ENCODE measurements at places on chromosomes 7 and 10.

DNA sequence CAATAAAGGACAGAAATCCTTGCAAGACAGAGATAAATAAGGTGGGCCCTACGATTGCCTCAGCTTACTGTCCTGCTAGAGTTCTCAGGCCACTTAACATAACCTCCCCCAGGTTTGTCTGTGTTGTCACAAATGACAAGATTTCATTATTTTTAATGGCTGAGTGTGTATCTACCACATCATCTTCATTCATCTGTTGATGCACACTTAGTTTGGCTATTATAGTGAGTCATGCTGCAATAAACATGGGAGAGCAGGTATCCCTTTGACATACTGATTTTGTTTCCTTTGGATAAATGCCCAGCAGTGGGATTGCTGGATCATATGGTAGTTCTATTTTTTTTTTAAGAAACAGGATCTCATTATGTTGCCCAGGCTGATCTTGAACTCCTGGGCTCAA is 60.6 kb downstream of the PRTFDC1 start:
- DNase-seq: peak; percentile 85

- no peak for DNase-seq
These were observed 216.6 kb downstream of the ZMYND11 start for GRCh38 chr10:351770-352334.

- DNase-seq: no peak
These were observed 32.8 kb downstream of the NOD1 start for GRCh38 chr7:30445770-30446169.

DNA sequence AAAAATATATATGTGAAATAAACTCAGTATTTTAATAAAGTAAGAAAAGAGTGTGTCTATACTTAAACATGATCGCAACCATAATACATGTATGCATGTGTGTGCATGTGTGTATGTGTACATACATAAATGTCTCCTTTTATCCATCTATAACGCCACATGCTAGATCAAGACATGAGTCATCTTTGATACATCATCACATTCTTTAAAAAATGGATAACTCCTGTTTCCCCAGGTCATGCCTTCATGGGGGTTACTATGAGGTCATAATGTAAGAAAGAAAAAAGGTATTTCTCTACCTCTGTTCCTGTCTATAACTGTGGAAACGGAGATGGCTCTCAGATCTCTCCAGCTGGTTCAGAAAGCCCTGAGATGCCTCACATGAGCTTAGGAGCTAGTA is 41.2 kb downstream of the LSMEM1 start:
- DNase-seq: no peak

GRCh38 chr10:1347525-1347924 is 291.3 kb downstream of the WDR37 start:
- DNase-seq: no peak

DNA sequence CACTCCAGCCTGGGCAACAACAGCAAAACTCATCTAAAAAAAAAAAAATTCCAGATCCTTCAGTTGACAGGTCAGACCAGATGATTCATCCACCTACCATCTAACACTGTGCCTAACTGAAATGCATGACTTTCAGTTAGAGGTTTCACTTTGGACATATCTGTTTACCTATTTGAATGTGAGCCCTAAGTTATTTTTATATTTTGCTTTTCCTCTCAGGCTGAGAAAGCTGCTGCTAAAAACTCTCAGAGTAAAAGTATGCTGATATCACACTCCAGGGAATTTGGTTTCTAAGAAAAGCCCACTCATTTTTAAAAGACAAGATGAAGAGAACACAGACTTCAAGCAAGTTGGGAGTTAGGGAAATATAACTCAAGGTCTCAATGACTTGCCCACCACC is 126.0 kb downstream of the SGMS1 start:
- DNase-seq: no peak

GRCh38 chr7:139105484-139105883 is 4.0 kb downstream of the ZC3HAV1 start:
- DNase-seq: no peak

DNA sequence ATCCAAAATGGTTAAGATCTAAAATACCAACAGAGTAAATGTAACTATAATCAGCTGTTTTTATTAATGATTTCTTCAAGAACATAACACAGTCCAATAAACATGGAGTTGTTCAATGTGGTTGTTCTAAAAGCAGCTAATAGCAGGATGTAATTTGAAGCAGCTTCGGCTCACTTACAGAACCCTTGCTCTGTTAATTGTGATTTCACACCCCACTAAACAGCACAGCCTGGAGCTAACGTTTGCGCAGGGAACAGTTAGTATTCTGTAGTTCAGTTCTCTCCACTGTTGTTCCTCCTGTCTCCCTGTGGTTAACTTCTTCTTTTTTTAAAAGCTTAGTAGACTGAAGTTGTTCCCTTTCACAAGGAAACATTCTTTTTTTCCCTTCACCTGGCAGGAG is 104.0 kb downstream of the GRM3 start:
- no peak for DNase-seq

DNA sequence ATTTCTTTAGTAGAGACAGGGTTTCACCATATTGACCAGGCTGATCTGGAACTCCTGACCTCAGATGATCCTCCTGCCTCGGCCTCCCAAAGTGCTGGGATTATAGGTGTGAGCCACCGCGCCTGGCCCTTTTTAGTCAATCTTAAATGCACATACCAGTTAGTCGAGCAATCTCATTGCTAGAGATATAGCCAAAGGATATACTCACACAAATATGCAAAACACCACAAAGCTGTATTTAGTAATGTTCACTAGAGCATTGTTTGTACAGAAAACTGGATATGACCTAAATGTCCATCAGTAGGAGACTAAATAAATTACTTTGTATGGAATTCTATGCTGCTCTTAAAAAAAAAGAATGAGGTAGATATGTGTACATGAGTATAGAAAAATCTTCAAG is 24.5 kb upstream of the IL6 start:
- DNase-seq: no peak

DNA sequence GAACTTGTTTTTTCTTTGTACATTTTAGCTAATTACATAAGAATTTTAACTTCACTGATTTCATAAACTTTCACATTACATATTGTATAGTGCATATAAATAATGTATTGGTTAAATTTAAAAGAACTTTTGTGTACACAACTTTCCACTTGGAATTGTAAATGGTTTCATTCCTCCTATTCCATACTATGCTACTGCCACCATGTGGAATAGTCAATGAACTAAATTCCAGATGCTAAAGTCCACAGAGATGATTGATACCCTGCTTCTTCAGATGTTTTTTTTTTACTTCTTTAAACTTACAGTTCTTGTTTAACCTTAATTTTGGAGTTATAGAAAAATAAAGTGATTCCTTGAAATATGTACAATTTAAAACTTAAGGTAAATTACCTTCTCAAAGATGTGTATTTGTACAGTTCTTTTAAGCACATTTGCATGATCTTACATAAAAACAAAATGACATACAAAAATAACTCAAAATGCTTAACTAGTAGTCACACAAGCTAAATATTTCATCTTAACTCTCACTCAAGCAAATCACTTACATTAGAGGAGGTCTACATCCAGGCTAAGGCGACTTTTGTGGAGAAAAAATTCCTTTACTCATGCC is 247.6 kb upstream of the HGF start:
- peak; percentile 33 for DNase-seq

GRCh38 chr10:91198781-91199180 is 21.7 kb upstream of the PCGF5 start:
- DNase-seq: no peak

DNA sequence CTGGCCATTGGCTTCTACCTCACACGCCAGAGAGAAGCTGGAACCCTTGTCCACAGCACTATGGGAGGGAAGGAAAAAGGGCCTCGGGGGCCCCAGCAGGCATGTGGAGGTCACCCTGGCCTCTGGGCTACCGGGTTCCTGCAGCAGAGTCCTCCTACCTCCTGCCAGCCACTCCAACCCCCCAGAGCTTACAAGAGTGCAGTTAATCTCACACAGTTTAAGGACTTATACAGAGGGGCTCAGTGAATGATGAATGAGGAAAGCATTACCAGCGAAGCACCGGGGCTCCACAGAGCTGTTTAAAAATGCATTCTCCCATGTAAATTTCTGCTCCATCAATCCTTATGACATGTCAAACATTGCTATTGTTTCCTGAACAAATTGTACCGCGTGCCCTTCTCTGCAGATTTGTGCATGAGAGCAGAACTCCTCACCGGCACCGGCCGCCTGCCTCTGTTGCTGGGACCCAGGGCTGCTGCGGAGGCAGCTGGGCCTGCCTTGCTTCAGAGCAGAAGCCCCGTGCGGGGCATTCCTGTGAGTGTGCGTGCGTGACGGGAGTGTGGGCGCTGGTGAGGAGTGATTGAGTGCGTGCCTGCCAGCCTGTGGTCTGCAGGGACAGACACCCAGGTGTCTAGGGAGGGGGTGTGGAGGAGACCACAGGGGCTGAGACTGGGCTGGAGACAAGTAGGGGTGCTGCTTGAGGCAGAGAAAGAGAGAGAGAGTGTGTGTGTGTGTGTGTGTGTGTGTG is 52.8 kb downstream of the C10orf105 start:
- DNase-seq: no peak

GRCh38 chr10:80909254-80909653 is 371.6 kb downstream of the SH2D4B start:
- DNase-seq: no peak

- DNase-seq: no peak
These were observed 365.2 kb downstream of the PLXDC2 start for GRCh38 chr10:20181434-20181833.

GRCh38 chr10:114709984-114710383 is 51.9 kb upstream of the ABLIM1 start:
- no peak for DNase-seq

Data from LoVo (cell line).